T-helper 22 cell (primary cell): ENCODE measurements at places on chromosomes 7 and 10.

DNA sequence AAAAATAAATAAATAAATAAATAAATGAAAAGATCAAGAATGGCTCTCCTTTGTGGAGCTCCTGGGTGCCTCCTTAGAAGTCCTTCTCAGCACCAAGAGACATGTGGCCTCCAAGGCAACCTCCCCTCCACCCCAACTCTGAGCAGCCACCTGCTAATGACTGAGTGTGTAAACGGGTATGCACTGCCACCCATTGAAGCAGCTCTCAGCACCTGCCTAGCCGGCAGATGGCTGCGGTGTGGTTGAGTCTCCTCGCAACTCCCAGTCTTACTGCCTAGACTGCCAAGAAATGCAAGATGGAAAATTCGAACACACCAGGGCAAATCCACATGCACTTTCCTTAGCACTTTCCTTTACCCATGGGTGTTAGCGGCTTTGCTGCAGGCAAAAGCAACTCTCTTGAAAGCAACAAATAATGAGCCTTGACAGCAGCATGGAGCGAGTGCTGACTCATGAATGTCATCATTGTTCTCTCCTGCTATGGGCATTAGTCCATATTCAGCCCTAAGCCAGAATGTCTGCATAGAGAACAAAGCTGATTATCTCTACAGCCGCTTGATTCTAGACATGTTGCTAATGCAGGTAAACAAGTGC is 913.9 kb upstream of the AUTS2 start:
- no peak for DNase-seq

GRCh38 chr7:155282671-155283070 is 15.0 kb upstream of the INSIG1 start:
- DNase-seq: no peak

GRCh38 chr7:18849130-18849529 is 268.3 kb downstream of the TWIST1 start:
- DNase-seq: no peak

- DNase-seq: no peak
These were observed 245.1 kb downstream of the GALNT17 start for GRCh38 chr7:71377062-71377461.

- DNase-seq: no peak
These were observed 149.9 kb downstream of the CRPPA start for GRCh38 chr7:16271355-16271915.

DNA sequence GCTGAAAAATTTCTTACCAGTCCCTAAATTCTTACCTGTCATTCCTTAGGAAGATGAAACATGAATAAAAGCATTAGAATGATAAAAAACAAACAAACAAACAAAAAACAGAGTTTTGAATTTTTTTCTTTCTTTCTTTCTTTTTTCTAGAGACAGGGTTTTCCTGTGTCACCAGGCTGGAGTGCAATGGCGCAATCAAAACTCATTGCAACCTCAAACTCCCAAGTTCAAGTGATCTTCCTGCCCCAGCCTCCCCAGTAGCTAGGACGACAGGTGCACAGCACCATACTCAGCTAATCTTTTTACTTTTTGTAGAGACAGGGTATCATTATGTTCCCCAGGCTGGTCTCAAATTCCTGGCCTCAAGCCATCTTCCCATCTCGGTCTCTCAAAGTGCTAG is 26.5 kb downstream of the NT5C2 start:
- no peak for DNase-seq

DNA sequence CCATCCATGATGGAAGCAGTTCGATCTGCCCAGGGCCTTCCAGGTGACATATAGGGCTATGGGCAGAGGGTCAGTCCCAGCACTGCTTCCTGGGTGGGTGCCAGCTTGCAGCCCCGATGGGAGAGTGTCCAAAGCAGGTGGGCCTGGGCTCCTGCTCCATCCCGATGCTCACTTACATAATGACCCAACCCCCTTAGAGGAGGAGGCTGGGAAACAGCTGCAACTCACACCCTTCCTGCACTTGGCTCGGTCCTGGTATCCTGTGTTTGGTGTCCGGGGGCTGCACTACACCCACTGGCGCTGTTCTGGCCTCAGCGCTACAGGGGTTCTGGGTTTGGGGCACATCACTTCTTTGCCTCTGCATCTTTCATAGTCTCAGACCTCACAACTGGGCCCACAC is 58.5 kb downstream of the PKD1L1 start:
- no peak for DNase-seq

- no peak for DNase-seq
These were observed 64.7 kb downstream of the POM121L12 start for GRCh38 chr7:53100091-53100490.

DNA sequence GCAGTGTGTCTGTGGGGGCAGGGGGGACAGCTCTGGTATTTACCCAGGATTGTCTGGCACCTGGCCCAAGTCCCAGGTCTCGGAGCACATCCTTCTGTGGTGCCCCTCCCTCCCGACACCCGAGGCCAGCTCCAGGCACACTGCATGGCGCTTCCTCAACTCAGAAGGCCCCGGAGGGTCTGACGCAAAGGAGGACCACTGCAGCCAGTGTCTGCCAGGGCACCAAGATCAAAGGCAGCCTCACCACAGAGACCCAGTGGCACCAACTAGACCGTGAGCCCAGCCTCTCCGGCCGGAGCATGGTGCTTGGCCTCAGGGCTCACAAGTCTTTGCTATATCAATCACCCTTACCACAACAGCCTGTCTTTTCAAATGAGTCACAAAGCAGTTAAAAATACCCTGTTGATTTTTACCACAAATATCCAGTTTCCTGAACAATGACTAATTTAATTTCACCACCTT is 99.3 kb upstream of the DDC start:
- peak; percentile 11 for DNase-seq

DNA sequence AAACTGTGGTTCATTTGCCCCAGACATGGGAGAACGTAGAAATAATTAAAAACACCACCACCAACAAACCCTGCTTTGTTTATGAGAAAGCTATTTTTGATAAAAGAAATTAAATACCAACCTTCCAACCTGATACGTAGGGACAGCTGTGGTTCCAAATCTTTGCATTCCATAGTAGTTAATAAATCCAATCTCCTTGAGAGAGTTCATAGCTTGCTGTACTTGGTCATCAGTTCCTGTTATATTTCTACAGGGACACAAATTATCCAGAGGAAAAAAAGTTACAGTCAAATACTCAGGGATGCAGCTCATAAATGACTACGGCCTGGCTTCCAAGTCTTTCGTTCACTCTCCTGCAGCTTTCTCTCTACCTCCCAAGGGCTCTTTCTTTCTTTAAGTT is 41.1 kb downstream of the PUS7 start:
- DNase-seq: no peak

- DNase-seq: no peak
These were observed 1.4 kb downstream of the ATRNL1 start for GRCh38 chr10:115094416-115095140.

DNA sequence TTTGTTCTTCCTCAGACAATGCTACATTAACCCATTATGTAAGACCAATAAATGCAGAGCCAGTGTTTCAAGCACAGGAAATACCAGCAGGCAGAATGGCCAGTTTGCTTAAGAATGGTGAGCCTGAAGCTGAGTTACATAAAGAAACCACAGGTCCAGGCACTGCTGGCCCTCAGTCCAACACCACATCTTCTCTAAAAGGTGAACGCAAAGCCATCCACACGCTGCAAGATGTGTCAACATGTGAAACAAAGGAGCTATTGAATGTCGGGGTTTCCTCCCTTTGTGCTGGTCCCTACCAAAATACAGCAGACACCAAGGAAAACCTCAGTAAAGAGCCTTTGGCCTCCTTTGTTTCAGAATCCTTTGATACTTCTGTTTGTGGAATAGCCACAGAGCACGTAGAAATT is 63.8 kb downstream of the TASOR2 start:
- DNase-seq: no peak

- no peak for DNase-seq
These were observed 81.0 kb upstream of the ITPRID1 start for GRCh38 chr7:31432836-31433340.

- no peak for DNase-seq
These were observed 59.0 kb downstream of the PALD1 start for GRCh38 chr10:70537398-70538194.
